ENCODE measurements at places on chromosomes 6 and 20.

DNA sequence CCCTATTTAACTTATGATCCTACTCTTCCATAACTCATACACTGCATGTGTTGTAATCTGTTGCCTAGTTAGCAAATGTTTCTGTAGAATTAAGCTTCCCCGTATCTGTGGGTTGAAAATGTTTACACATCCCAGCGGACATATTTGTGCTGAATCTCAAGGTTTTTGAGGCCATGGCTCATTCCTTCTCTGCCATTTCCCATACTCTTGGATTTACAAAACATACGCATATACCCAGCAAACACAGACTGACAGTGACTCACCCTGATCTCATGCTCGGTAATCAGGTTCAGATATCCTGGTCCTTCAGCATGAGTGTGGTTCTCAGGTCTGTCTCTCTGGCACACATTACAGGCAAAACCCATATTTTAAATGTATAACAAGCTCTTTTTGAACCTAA is 58.7 kb downstream of the AGPAT4 start:
- DNase-seq = no peak

DNA sequence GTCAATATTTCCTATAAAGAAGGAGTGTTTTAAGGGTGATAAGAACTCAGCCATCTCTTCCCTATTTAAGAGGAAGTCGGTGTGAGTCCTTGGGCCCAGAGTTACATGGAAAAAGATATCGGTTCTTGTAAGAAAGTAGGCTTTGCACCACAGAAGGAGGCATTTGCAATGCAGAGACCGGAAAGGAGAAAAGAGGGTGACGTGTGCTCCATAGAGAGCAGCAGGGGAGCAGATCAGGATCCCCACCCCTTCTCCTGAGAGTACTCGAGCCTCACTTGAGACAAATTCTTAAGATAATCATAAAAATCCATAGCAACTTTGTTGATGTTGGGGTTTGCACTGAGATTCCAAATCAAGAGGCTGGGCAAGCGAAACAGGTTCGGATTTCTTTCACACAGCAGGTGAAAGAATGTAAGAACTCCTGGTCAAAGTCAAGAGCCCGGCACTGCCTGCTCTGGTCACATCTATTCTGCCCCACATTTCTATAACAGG is 27.8 kb downstream of the FOXA2 start:
- no peak for DNase-seq

- DNase-seq = no peak
These were observed 60.9 kb downstream of the RPRD1B start for GRCh38 chr20:38094373-38094891.

GRCh38 chr20:37438464-37439222 is 82.4 kb upstream of the NNAT start:
- DNase-seq = no peak

- DNase-seq = no peak
These were observed 1.7 kb upstream of the BLCAP start for GRCh38 chr20:37529214-37529967.

DNA sequence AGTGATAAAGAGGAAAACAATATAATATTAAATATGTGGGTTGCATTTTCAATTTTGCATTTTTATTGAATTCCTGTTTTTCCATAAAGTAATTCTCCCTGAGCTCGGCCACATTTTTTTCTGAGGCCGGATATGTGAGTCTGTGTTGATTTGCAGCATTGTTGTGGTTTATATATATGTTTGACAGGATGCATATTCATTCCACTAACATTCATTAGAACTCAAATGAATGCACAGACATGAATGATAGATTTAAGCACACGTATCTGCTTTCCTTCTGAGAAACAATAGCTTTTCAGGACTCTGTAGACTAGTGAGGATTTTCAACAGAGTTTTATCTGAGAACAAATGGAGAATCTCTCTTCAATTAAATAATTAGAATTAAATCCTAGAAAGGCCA is 10.6 kb upstream of the EXOC2 start:
- no peak for DNase-seq

- no peak for DNase-seq
These were observed 28.9 kb downstream of the ILRUN start for GRCh38 chr6:34667481-34668238.

DNA sequence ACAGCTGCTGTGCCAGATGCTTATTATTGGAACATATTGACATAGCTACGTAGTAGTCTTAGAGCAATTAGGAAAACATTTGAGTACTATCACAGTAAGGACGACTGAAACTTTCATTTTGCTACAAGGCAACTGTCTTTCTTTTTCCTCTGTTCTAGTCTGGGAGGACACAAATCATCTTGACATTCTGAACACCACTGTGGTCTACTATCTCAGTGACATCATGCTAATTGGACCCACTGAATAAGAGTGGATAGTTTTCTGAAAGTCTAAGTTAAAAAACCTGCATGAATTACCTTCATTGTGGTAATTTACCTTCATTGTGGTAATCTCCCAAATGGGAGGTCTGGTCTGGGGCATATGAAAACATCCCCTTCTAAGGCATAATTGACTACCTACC is 163.3 kb upstream of the MOCS1 start:
- no peak for DNase-seq

- no peak for DNase-seq
These were observed 135.1 kb downstream of the KIF16B start for GRCh38 chr20:16438100-16438499.

DNA sequence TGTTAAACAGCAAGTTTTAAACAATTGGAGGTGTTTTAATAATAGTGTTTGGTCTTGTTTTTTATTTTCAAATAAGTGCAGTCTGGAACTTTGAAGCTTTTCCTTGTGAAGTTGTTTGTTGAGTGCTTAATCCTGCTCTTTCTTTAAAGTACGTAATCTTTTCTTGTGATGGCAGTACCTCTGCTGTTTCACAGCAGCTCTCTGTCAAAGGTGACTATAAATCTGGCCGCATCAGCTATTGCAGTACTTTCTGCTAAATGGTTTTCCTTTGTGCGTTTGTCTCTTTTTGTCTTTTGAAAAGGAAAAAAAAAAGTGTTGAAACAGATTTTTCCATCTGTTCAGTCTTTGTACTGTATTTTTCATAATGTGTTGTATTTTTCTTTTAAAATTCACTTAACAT is 12.7 kb downstream of the STXBP5 start:
- DNase-seq = no peak

DNA sequence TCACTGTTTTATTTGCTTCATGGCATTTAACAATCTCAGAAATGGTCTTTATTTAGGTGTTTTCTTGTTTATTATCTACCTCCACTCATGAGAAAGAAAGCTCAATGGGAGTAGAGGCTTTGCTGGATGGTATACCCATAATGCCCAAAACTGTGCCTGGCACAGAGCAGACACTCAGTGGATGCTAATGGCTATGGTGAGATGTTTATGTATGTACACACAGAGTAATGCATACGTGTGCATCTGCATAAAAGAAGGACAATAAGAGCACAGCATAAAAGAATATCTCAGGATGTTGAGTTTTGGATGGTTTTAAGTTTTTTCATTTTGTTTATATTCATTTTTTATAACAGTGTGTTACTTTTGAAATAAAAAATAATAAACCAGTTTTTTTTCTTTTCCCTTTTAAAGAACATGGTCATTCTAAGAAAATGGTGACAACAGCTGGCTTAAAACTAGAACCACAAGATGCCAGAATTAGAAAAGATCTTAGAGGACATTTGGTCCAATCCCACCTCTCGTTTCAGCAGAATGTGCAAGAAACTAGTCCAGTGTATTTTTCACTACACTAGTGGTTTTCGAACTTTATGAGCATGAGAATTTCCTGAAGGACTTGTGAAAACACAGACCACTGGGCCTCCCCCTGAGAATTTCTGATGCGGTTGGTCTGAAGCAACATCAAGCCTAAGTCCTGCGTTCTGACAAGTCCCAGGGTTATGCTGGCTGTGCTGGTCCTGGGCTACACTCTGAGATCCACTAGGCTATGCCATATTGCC is 131.9 kb downstream of the FYN start:
- no peak for DNase-seq

- DNase-seq = no peak
These were observed 41.3 kb downstream of the EDN1 start for GRCh38 chr6:12331474-12331873.

- DNase-seq = no peak
These were observed 603 bp upstream of the RAB23 start for GRCh38 chr6:57222743-57223077.

GRCh38 chr6:124738482-124738881 is 223.8 kb upstream of the RNF217 start:
- no peak for DNase-seq

DNA sequence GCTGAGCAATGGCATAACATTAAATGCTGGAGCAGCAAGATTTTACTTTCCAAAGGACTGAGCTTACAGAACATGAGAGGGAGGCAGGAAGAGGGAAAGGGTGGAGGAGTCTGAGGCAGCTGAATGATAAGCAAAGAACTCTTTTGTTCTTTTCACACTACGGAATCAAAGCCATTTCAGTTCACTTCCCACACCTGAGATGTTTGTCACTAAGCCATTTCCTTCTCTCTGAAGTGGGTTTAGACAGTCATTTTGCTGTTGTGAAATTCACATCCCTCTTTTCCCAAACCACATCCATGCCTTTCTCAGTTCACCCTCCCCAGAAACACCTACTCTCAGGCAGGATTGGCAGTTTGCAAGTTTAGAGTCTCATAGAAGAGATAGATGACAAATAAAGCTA is 267.9 kb downstream of the ADGRG6 start:
- DNase-seq = no peak

DNA sequence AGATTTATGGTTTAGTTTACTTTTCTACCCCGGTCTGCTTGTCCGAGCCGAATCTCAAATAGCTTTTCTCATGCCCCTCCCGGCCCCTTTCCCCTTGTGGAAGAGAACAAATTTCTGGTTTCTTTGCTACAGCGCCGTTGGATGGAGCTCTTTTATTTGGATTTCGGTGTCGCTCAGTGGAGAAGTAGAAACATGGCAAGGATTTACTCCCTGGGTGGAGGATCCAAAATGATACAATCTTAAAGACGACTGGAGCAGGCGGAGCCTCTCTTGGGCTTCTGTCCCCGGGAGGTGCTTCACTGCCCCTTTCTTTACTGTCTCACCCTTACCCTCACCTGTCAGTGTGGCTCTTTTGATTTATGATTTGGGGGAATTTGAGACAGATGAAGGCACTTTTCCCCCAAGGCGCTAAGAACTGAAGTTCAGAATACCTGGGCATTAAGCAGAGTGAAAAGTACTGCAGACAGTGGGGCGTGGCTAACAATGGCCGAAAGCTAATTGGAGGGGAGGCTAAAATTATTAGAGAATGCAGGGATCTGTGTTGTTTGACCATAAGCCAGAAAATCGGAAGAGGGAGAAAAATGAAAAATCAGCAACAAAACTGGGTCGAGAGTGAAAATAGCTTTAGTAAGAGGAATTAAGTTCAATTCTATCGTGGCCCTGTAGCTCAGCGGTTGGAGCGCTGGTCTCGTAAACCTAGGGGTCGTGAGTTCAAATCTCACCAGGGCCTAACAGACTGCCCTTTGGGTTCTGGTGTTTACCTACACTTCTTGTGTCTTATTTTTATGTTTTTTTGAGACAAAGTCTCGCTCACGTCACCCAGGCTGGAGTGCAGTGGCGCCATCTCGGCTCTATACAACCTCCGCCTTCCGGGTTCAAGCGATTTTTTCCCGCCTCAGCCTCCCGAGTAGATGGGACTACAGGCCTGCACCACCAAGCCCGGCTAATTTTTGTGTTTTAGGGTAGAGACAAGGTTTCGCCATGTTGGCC is 145.1 kb upstream of the ZNF184 start:
- no peak for DNase-seq

DNA sequence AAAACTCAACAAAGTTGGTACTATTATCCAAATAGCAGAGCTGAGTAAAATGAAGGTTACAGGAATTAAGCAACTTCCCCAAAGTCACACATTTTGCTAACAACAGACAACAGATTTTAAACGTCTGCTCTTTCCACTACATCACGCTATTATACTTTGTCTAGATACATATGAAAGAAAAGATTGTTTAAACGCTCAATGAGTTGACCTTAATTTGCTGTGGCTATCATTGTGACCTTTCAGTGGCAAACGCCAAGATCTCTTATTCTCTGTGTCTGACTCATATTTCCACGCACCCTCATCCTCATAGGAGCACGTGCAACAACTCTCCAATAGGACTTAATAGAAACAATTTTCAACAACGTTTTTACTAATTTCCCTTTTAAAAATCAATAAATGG is 540.1 kb downstream of the MAFB start:
- DNase-seq = no peak

- DNase-seq = no peak
These were observed 116.0 kb downstream of the PXDC1 start for GRCh38 chr6:3635482-3635881.

DNA sequence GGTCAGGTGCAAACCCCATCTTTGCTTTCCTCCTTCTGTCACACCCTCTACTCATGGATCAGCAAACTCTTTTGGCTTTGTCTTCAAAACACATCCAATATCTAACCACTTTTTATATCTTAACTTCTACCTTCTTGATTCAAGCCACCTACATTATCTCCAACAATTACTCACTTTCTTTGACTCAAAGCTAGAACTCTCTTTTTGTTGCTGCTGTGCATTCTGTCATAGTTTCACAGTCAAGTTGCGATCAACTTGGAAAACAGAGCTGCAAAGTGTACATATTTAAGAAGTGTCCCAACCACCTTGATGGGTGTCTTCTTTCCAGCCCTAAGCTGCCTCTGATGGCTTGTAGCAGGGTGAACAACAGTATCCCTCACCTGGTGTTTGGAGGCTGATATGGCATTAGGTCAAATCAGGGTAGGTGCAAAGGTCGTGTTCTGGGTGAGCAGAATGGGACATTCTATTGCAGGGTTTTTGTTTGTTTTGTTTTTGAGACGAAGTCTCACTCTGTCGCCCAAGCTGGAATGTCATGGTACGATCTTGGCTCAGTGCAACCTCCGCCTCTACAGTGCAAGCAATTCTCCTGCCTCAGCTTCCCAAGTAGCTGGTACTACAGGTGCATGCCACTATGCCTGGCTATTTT is 43.4 kb upstream of the RALGAPA2 start:
- no peak for DNase-seq

- no peak for DNase-seq
These were observed 30.7 kb upstream of the TMEM14A start for GRCh38 chr6:52640170-52640569.

GRCh38 chr20:34530342-34530741 is 14.1 kb downstream of the DYNLRB1 start:
- no peak for DNase-seq

- DNase-seq = no peak
These were observed 198.2 kb downstream of the PRL start for GRCh38 chr6:22098601-22099031.

DNA sequence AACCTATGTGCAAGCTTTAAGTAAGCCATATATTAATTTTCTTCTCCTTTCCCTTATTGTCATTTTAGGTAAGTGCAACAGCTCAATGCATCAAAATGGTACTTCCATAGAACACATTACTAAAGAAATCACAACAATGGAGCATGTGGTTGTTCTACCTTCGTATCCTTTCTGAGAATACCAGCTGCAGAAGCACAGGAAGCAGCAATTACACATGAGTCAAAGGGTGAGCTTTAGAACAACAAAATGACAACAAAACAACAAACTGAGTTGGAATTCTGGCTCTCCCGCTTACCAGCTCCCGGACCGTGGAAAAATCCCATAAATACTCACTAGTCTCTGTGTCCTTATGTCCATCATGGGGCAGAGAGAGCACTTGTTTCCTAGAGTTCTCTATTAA is 108.9 kb downstream of the BCAS1 start:
- no peak for DNase-seq

- DNase-seq = no peak
These were observed 374.9 kb upstream of the IRAK1BP1 start for GRCh38 chr6:78492351-78493017.

GRCh38 chr6:118509009-118509617 is 39.0 kb upstream of the PLN start:
- DNase-seq = no peak

Data from NCI-H2107 (cell line).